ENCODE measurements at places on chromosomes 6 and 20.

DNA sequence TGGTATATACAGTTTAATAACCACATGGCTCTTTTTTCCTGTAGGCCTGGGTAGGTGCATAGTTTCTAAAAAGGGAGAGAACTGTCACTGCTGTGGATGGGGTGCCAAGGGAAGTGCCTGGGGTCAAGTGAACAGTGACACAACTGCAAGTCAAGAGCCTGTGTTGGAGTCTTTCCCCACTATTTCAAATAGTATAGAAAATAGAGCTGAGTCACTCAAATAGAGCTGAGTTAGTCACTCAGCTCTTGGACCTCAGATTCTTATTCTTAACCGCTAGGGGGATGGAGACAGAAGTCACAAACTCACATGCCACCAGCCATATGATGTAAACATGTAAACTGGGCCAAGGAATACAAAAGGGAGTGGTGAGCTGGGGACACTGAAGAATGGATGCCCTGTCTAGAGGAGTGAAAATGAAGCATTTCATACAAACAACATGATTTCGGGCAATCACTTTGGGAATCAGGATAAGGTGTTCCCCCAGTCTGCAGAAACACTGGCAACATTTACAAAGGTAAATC is 2.1 kb downstream of the NQO2 start:
- no peak for DNase-seq

DNA sequence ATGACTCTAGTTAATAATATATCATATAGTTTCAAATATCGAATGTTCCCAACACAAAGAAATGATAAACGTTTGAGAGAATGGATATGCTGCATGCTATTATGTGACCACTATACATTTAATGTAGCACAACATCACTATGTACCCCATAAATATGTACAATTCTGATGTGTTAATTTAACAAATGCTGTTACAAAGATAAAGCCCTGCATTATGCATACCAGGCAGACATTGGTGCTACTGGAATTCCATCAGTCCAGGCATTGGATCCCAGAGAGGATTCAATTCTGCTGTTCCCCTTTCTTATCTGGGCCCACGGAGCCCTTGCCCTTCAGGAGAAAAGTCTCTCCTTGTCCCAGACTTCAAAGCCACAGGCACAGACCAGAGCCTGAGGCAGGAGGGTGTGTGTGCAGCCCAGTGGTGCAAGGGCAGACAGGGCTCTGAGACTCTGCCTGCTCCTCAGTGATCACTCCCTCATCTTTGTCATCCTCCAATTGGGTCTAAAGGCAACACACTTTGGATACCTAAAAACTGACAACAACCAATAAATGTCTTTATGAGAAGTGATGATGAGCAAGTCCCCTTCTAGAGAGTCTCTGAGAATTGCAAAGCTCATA is 45.2 kb downstream of the PSMG4 start:
- DNase-seq = no peak

- no peak for DNase-seq
Observed at GRCh38 chr6:127884134-127884533, 16.7 kb downstream of the THEMIS start.

- no peak for DNase-seq
Observed at GRCh38 chr6:123150076-123150475, 154.0 kb downstream of the CLVS2 start.

GRCh38 chr6:123616942-123617341 is 19.8 kb downstream of the TRDN start:
- no peak for DNase-seq

GRCh38 chr20:50957276-50957675 is 1.1 kb downstream of the DPM1 start:
- no peak for DNase-seq

DNA sequence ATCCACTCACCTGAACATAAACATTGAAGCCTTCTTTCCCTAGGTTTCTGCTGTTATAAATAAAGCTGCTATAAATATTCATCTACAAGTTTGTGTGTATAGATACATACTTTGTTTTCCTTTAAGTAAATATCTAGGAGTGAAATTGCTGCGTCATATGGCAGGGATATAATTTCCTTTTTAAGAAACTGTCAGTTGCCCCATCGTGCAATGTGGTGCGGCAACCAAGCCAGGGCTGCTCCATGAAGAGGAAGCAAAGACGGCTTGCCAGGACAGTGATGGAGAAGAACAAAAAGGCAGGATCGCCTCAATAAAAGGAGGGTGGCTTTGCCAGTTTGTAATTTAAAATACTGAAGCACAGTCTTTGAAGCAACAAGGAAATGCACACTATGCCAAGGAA is 36.6 kb downstream of the CITED2 start:
- DNase-seq = no peak

DNA sequence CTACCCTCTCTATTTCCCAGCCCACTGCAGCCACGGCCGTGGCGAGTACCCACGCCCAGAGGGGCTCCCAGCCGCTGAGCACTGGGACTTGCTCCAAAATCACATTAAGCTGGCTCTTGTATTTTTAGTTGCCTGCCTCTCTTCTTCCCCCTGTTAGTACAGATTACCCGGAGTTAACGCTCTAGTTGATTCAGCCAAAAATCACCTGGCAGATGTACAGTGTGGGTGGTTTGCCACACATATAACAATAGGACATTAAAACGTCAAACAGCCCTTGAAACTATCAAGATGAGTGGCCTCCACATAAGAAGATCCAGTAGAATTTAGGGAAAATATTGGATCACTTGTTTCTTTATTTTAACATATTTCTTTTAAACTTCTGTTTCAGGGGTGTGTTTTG is 268.8 kb upstream of the PRDM1 start:
- no peak for DNase-seq

GRCh38 chr6:225121-225721 is 67.1 kb upstream of the DUSP22 start:
- no peak for DNase-seq

DNA sequence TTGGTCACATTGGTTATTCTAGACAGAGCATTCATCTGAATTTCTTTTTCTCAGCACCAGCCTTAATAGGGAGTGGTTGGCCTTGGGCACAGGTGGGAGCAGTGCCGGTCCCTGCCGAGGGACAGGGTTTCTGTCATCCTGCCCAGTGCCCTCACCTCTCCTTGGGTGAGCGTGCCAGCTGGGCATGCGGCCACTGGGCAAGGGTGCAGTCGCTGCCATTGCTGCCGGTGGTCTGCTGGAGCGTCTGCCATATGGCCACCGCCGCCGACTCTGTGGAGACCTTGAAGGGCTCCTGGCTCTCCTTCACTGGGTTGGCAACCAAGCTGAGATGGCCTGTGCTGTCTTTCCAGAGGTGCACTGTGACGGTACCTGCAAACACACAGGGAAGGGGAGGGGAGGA is 16.4 kb upstream of the UQCC2 start:
- no peak for DNase-seq

- no peak for DNase-seq
Observed at GRCh38 chr20:44523746-44524145, 1.9 kb upstream of the SERINC3 start.

DNA sequence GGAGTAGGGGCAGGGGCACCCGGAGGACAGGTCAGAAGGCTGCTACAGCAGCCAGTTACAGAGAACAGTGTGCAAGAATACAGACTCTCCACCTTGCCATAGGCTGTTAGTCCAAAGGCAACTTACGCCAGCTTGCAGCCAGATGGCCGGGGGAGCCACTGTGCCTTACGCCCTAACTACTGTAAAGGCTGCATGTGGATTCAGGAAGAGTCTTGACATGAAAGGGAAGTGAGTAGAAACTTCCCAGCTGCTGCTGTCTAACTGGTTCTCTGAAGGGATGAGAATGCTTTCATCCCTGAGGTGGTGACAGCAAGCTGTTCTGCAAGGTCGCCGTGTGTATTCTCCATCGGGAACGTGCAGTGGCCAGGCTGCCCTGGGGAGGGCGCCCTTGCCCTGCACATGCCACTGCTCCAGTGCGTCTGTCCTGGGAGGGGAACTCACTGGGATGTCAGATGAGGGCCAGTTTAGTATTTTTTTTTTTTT is 46.1 kb downstream of the LYRM4 start:
- peak; percentile 18 for DNase-seq

GRCh38 chr6:143896126-143896860 is 32.0 kb downstream of the ZC2HC1B start:
- peak; percentile 52 for DNase-seq

- DNase-seq = no peak
Observed at GRCh38 chr20:31933698-31934097, 18.1 kb downstream of the PDRG1 start.

DNA sequence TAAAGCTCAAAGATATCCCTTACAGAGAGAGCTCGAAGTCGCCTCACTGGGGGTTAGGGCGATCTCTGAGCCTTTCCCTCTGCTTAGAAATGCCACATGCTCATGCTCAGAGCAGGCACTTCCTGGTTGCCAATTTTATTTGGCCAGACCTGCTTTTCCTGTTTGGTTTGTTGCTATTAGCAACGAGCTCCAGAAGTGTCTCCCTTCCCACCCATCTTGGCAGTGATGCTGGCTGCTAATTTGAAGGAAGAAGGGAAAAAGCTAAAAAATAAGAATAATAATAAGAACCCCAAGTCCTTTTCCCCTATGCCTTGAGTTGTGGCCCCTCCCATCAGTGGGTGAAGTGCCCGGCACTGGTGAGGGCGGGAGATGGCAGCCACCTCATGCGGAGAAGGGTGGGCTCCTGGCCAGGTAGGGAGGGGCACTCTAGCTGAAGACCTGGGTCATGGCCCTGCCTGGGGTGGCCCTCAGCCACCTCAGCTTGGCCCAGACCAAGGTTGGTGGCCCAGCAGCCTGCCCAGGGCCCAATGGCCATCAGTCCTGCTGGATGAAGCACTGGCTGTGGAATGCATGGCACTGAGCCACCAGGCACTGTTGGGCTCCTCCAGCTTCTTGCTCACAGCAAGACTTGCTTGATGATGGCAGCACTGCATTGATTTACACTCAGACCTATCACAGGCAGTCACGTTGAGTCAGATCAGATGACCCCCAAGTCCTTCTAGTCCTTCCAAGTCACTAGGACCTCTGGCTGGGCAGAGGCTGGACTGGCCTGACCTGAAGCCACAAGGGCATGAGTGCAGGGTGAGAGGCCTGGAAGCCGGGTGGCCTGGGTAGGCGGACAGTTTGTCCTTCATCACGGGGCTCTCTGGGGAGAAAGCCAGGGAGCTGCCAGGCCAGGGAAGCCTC is 79.0 kb downstream of the SYNJ2 start:
- peak; percentile 62 for DNase-seq

- DNase-seq = no peak
Observed at GRCh38 chr6:134438837-134439236, 120.9 kb upstream of the SGK1 start.

DNA sequence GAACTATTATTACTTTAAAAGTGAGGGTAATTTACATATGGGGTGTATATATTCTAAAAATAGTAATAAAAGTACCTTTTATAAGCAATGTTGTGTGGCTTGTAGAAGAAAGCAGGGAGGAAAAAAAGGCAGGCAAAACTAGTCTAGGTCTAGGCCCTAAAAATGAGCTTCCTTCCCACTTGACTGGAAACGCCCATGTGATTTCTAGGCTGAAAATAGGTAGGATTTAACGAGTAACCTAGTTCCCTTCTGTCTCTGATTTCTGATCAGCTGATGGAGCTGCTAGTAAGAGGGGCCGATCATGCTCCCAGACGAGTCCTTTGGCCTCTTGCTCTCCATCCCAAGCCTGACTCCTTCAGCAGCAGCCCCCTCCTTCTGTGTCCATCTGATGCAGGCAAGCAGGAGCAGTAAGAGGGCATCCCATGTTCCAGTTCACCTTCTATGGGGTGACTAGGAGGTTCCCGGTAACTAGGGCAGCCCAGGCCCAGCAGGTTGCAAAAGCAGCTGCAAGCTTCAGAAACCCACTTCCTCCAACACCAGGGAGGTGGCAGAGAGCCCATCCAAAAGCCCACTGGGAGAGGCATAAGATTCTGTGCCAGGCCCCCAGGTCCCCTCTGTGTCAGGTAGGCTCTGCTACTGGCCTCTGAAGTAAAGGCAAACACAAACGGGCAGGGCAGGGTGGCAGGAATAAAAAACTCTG is 24.4 kb downstream of the TBC1D20 start:
- DNase-seq = no peak

GRCh38 chr20:39880890-39881289 is 808.1 kb downstream of the MAFB start:
- no peak for DNase-seq

DNA sequence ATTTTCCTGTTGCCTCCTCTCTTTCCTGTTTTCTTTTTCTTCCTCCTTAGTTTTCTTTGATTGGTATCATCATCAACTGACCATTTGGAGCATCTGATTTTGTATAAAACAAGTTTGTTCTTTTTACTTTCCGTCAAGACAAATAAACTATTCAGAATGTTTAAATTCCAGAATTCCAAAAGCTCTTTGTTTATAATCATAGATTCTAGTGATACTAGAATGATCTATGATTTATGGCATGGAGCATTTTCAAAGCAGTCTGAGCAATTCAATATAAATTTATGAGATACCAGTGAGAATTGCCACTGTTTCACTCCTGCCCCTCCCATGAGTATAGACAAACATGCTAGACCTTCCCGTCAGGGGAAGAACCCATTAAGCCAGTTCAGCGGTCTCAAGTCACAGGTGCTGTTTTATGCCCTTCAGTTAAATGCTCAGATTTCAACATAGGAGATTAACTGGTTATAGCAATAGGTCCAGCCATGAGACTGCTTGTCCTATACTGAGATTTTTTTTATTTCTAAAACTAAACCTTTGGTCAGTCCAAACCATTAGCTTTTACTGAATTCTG is 60.7 kb downstream of the GRIK2 start:
- peak; percentile 15 for DNase-seq

DNA sequence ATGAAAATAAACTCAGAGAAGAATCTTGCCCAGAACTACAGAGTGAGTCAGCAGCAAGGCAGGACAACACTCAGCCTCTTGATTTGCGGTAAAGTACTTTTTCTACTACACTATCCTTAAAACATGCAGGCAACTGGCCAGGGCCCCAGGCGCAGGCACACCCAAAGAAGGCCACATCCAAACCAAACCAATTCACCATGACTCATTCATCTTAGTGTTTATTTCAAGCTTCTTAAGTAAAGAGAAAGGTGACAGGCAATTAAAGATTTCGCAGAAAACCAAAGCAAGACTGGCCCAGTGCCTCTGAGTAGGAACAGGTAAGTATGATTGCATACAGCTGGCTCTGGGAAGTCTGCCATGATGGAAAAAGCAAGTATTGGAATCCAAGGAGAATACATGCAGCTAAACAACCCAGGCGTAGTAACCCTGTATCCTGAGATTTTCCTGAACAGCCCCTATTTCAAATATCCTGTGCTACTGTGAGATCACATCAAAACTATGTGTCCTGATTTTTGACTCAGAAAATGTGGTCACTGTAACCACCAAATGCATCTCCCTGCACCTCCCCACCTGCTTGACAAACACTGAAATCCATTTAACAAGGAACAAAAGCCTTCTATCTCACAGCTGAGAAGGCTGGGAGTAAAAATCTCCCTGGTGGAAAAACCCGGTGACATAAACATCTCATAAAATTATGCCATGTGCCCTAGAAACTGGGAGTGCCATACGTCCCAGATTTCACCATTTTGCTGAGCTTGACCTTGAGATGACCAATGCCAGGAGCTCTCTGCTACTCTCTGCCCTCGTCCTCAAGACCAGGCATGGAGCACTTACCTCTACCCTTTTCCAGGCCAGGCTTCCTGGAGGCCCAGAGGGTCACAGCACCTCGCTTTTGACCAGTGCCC is 12.4 kb downstream of the WFDC3 start:
- peak; percentile 88 for DNase-seq

GRCh38 chr6:12291071-12291838 is 1.1 kb downstream of the EDN1 start:
- no peak for DNase-seq

Data from transverse colon (tissue), 4 donors.